ENCODE measurements at places on chromosomes 1 and 21.

- DNase-seq = no peak
Measured at GRCh38 chr1:7302873-7303272, 468.2 kb upstream of the VAMP3 start.

DNA sequence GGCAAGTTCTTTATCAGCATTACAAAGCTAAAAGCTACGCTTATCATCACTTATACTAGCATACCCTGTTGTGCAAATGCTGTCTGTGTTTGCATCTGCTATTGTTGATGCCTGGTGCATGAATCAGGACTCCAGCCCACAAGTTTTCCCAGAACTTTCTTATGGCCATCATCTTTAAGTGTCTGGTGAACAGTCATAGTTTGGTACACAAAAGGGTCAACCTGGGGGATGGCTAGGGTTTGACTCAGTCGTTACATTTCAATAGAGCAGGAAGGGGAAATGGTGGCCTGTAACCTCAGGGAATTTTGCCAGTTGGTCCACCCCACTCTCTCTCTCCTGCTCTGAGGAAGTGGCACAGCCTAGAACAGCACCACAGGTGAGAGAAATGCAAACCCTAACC, 35.4 kb downstream of the SELL start:
- no peak for DNase-seq

DNA sequence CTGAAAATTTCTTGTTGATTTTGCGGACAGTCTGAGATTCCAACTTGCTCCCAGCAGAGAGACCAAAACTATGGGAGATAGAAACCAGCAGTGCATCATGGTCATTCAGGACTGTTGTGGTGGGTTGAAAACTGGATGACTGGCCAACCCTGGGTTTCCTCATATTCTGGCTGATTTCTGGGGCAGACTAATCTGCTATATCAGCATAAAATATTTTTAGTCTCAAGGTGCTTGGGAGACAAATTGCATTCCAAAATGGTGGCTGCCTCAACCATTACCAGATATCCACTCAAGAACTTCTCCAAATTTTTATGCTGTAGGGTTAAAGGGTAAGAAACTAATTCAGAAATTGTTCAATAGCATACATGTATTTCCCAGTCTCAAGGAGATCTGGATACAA, 434.0 kb downstream of the BRINP3 start:
- no peak for DNase-seq

- no peak for DNase-seq
Measured at GRCh38 chr1:205729945-205730610, 19.9 kb downstream of the NUCKS1 start.

DNA sequence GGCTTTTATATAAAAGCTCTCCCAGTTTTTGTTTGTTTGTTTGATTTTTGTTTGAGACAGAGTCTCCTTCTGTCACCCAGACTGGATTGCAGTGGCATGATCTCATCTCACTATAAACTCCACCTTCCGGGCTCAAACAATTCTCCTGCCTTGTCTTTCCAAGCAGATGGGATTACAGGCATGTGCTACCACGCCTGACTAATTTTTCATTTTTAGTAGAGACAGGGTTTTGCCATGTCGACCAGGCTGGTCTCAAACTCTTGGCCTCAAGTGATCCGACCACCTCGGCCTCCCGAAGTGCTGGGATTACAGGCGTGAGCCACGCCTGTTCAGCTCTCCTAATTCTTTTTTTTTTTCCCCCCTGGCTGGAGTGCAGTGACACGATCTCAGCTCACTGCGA, 4.4 kb downstream of the PCAT6 start:
- no peak for DNase-seq

GRCh38 chr1:151371370-151372057, 991 bp downstream of the SELENBP1 start:
- DNase-seq = no peak
